ENCODE measurements at places on chromosomes 13 and 19. TPM values are rescaled to one million over a fixed set of nuclear protein-coding genes. Genes with fewer than 3 reads are reported as not detected.

Gene CEACAM20
- not detected for total RNA-seq

Gene ZNF708
- total RNA-seq, result 10.6 TPM

GRCh38 chr19:4669723-4670480 lies at the start of gene MYDGF:
Gene MYDGF, minus strand, starts transcription at chr19:4670342. Its CDS starts 8 bp downstream, at chr19:4670334.
- DNase-seq, result peak; percentile 91

Gene WDR87
- not detected for total RNA-seq

Gene SIGLEC10
- 119 TPM for total RNA-seq

DNA sequence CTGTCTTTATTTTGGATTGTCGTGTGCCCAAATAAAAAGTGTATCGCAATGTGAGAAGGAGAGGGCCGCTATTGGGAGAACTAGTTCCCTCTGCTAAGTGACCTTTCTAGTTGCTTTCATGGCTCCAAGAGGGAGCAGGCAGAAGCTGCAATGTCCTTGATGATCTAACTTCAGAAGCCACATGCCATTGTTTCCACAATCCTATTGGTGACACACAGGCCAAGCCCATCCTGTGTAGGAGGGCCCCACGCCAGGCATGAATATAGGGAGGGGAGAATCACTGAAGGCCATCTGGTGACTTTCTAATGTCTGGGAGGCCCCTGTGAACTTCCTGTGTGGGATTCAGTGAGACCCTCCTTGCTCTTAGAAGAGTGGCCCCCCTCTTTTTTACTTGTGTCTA lies 47.8 kb upstream of the KPNA3 start:
- peak; percentile 39 for DNase-seq

GRCh38 chr13:31887286-31887685 lies 144.3 kb upstream of the FRY start:
- no peak for DNase-seq

DNA sequence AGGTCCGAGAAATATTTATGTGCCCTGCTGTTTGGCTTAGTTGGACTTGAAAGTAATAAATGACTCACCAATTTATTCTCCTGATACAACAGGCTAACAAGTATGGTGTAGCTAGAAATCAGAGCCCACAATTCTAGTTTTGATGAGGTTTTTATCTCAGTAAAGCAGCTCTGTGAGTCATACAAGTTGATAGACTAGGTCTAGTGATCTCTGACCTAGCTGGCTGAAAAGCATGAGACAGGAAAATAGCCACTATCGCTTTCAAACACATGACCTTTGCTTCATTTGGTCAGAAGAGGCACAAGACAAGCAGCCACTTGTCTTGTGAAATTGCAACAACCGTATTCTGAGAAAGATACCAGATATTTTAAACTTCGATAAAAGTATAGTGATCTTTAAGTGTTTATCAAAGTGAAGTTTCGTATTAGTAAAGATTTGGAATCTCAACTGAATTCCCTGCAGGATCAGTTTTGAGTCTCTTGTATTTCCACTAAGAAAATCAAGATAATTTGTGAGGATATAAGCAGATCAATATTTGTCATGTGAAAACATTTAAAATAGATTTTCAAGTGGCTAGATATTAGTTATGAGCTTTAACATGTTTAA lies 126.7 kb downstream of the MAB21L1 start:
- no peak for DNase-seq

GRCh38 chr19:46907880-46908279 lies 47.1 kb downstream of the ARHGAP35 start:
- DNase-seq, result no peak

Gene SIAH3
- total RNA-seq, result not detected

DNA sequence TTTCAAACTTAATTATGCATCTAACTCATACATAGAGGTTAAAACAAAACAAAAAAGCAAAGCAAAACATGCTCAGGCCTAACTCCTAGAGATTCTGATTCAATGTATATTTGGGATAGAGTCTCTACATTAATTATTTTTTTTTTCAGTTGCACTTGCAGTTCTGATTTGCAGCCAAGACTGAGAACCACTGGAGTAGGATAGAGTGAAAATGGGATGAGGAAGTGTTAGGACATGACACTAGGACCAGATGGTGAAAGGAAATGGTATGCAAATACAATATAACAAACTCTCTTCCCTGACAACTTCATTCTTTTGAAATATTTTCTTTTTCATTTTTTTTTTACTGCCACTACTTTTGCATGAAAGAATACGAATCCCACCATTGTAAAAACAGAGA lies 1.8 kb downstream of the CCDC122 start:
- no peak for DNase-seq

GRCh38 chr19:29107831-29108230 lies 105.1 kb downstream of the UQCRFS1 start:
- DNase-seq, result no peak

DNA sequence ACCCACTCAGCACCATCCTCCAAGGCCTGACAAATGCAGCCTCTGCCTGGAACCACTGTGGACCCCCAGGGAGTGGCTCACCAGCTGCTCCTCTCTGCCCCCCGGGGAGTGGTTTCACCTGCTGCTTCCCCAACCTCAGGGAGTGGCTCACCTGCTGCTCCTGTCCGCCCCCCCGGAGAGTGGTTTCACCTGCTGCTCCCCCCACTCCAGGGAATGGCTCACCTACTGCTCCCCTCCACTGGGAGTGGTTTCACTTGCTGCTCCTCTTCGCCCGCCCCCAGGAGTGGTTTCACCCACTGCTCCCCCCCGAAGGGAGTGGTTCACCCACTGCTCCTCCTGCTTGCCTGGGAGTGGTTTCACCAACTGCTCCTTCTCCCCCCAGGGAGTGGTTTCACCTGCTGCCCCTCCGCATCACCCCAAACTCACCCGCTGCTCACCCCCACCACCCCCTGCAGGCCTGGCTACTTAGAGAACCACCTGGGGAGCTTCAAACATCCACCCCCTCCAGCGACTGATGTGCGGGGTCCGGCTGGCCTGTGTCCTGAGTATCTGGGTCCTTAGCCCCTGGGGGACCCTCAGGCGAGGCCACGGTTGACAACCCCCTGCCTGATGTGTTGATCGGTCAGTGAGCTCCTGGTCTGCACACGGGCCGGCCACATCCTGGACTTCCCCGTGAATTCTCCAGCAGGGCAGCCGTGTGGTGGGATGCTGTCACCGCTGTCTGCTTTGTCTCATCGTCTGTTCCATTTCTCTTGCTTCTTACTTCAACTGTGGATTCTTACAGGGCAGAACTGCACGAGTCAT lies 14.6 kb upstream of the TMEM255B start:
- peak; percentile 46 for DNase-seq

Gene TEX26
- 0.47 TPM for total RNA-seq

DNA sequence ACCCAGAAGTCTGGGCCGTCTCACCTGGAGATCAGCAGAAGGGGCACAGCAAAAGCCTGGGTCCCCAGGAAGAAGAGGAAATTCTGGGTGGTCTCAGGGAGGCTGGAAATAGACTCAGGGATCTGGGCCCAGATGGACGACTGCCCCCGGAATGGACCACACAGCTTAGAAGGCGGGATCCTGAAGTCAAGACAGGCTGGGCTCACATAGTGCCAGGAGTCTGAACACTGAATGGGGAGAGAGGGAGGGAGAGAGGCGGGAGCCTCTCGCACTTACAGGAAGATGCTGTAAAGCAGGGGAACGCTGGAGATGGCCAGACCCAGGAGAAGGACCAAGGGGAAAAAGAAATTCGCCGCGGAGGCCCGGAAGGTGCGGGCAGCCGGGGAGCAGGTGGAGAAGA lies 1.3 kb upstream of the LENG1 start:
- DNase-seq, result peak; percentile 44

- DNase-seq, result peak; percentile 96
Observed at GRCh38 chr19:49361438-49362047, 673 bp downstream of the TEAD2 start.

GRCh38 chr13:42394711-42395085 lies 122.7 kb downstream of the AKAP11 start:
- no peak for DNase-seq

DNA sequence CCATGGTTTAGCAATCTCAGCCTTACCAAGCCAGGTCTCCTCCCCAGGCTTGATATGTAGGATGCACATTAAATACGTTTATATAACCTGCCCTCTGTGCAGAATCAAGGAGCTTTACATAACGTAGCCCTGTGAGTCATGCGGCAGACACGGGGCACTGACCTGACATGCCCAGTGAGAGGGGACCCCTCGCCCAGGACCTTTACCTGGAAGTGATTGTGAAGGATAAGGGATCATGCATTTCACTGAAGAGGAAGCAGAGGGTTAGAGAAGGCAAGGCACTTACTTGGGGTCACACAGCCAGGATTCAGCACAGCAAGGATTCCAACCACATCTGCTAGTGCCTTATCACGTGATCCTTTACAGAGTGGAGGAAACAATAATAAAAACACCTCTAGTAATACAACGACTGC lies 18.9 kb upstream of the FOSB start:
- no peak for DNase-seq

DNA sequence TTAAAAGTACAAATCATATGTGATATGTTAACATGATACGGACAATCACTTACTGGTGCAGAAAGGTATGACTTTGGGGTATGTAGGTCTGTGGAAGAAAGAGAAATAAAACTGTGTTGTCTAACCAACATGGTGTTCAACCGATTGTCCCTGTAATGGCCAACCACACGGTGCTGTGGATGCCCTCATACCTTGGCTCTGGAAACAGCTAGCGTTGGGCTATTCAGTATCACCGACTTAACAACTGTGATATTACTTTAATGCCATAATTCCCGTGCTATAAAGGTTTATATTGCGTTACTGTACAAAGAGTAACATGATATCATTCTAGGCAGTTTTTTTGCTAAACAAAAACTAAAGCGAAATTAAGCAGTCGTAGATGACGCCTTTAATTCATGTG lies 448.3 kb downstream of the EFNB2 start:
- DNase-seq, result no peak

- DNase-seq, result no peak
Observed at GRCh38 chr19:34712395-34713261, 21.4 kb upstream of the ZNF181 start.

GRCh38 chr13:35810321-35810720 lies 320.9 kb downstream of the DCLK1 start:
- no peak for DNase-seq

DNA sequence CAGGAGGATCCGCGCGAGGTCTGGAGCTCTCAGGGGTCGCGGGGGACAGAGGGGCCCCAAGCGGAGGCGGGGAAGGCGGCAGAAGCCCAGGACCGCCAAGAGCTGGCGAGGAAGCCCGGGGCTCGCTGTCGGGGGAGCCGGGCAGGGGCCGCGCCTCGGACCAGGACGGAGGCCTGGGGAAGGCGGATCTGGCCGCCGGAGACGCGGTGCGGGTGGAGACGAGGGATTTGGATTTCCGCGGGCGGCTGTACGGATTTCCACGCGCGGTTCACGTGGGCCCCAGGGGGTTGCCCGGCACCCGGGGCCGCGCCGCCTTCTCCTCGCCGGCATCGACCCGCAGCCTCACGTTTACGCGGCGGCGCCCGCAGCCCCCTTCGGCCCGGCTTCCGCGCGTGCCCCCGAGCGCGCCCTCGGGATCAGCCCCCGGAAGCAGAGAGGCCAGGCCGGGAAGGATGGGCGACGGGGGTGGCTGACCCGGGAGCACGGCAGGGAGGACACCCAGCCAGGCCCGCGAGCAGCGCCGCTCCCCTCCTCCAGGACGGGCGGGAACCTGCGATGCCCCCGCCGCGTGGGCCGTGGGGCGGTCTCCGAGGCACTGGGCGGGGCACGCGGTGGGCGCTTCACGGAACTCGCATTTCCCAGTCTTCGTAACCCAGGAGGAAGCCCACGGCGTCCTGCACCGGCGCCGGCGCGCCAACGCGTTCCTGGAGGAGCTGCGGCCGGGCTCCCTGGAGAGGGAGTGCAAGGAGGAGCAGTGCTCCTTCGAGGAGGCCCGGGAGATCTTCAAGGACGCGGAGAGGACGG lies 4.7 kb downstream of the F7 start:
- DNase-seq, result no peak

Gene KANK3
- 14.4 TPM for total RNA-seq

DNA sequence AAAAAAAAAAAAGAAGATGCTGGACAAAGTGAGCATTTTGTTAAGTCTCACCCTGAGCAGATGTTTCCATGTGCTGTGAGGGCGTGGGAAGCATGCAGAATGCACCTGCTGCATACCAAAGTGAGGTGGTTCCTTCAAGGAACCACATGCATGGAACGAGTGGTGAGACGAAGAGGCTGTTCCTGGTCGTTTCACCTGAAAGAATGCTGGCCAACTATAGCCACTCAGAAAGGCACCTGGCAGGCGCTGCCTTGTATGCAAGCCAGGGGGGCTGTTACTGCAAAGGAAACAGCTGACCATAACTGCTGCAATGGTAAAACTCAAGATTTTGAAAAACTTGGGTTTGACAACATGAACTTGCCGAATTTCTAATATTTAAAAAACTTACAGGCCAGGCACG lies 14.7 kb downstream of the MIER2 start:
- DNase-seq, result no peak

- no peak for DNase-seq
Observed at GRCh38 chr13:25135896-25136295, 36.2 kb downstream of the AMER2 start.

GRCh38 chr13:25447396-25447795 lies 75.6 kb downstream of the ATP8A2 start:
- DNase-seq, result no peak

Gene LONP1
- total RNA-seq, result 93.9 TPM

Gene LILRB1
- 10.9 TPM for total RNA-seq

DNA sequence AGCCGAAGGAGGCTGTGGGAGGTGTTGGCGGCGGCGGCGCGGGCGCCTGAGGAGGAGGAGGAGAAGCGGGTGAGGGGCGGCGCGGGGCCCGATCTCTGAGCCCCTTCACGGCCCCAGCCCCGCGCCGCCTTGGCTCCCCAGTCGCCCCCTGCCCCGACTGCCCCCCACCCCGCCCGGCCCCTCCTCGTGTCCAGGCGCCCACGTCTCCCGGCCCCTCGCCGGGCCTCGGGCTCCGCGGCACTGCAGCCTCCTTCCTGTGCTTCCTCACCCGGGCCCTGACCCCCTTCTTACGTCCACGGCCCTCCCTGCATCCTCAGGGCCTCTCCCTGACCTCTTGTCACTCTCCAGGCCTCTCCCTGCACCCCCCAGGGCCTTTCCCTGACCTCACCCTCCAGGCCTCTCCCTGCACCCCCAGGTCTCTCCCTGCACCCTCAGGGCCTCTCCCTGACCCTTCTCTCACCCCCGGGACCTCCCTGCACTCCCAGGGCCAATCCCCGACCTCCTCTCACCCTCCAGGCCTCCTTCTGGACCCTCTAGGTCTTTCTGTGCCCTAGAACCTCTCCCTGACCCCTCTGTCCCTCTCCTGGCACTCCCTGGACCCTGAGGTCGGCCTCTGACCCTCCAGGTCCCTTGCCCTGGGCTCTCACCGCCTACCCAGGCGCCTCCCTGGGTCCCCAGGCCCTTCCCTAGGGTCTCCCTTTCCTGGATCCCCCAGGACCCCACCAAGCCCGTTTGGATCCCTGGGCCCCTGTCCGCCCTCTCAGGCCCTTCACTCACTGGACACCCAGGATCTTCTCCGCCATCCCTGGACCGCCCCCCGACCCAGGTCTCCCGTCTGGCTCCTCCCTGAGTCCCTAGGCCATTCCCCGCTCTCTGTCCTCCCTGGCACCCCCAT lies 460 bp downstream of the KMT5C start:
- DNase-seq, result no peak

- DNase-seq, result no peak
Observed at GRCh38 chr19:17755977-17756670, 4.8 kb downstream of the FCHO1 start.

Measured in left lung (tissue), 14 donors.